Memory B cell (primary cell): ENCODE measurements at places on chromosomes 6 and 20.

DNA sequence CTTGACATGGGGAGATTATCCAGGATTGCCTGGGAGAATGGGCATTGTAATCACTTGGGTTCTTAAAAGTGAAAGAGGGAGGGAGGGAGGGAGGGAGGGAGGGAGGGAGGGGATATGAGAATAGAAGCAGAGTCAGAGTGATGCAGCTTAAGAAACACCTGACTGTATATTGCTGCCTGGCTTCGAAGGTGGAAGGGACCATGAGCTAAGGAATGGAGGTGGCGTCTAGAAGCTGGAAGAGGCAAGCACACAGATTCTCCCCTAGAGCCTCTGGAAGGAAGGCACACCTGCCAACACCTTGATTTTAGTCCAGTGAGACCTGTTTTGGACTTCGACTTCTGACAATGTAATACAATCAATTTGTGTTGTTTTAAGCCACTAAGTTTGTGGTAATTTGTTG is 78.4 kb downstream of the PRL start:
- no peak for DNase-seq

DNA sequence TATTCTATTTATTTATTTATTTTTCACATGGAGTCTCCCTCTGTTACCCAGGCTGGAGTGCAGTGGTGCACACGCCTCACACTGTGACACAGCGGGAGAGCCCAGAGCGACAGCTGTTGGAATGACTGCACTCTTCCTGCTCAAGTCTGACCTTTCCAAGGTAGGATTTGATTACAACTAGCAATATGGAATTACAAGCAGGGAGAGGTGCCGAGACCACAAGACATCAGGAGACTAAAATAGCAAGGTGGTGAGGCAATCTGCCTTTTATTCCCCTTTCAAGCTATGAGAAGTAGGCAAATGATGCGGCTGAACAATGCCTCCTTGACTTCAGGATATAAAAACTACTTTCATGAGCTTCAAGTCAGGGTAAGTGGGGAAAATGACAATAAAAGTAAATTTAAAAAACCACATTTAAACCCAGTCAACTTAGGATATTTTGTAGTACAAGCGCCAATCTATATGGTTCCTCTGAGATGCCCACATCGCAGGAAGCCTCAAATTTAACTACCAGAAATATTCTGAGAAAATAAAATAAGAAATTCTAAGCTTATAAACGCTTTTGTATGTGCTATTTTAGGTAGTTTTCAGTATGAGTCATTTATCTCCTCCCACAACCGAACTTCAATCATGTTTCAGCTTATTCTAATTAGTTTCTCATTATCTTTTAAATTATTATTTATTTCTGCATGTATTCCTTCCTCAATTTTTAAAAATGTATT is 146.9 kb upstream of the SGK1 start:
- no peak for DNase-seq

DNA sequence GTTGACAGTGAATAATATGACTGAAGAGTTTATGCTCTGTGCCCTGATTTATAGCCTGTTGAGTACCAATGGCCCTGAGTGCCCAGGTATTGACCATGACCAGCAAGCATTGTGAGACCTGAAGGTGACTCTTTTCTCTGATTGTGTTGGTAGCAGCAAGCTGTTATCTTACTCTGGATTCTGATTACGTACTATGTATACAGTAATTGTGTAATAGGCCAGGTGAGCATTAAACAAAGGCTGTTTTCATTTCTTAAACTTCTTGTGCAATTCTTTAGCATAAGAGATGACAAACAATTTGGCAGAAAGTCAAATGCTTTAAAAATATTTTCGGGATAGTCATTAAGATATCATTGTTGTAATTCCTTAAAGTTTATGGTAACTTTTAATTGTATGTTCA is 111.7 kb upstream of the PTPRK start:
- DNase-seq: no peak

DNA sequence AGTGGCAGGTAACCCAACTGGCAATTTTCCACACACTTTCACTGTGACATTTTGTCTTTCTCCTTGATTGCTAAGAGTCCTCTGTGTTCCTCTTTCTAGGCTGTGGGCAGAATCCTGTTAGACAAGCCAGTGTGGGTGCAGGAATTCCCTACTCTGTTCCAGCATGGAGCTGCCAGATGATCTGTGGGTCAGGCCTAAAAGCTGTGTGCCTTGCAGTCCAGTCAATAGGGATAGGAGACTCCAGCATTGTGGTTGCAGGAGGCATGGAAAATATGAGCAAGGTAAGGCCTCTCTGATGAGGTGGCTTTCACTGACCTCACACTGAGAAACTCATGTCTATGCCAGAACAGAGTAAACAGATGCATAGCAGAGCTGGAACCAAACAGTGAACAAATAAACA is 5.1 kb downstream of the ACAT2 start:
- DNase-seq: no peak

GRCh38 chr6:15382712-15383111 is 136.8 kb downstream of the JARID2 start:
- DNase-seq: no peak

- no peak for DNase-seq
These were observed 187.0 kb downstream of the PDE7B start for GRCh38 chr6:136038531-136038930.

- DNase-seq: no peak
These were observed 252.9 kb upstream of the RUNX2 start for GRCh38 chr6:45075246-45075645.

DNA sequence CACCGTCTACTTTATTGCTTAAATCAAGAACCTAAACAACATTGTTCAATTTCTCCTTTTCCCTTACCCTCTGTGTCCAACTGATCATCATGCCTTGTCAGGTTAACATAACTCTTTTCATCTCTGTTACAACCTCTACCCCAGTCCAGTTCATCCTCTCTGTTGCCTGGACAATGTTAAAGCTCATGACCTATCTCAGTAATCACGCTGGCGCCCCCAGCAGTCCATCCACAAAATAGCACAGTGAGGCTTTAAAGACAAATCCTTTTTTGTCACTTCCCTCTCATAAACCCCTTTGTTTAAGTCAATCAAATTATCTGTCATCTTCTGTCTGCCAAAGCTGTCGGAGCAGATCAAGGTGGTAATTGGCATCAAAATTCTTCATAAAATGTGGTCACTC is 140.1 kb downstream of the QKI start:
- peak; percentile 16 for DNase-seq

- no peak for DNase-seq
These were observed 37.0 kb downstream of the BCKDHB start for GRCh38 chr6:80143419-80143937.

DNA sequence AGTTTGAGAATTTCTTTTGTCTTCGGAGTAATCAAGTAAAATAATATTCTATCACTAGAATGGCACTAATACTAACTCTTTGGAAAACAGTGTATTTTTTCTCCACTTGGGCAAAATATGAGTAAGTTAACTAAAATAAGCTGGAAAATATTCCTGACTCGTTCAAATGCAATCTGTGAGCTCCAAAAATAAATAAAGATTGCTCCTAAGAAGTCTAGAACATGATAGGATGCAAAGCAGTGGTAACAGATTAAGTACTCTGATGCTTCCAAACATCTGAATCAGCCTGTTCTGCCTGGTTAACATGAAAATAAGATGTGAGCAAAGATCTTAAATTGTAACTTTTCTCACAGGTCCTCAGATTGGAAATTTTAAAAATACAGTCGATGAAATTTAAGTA is 285.1 kb upstream of the ID4 start:
- no peak for DNase-seq

DNA sequence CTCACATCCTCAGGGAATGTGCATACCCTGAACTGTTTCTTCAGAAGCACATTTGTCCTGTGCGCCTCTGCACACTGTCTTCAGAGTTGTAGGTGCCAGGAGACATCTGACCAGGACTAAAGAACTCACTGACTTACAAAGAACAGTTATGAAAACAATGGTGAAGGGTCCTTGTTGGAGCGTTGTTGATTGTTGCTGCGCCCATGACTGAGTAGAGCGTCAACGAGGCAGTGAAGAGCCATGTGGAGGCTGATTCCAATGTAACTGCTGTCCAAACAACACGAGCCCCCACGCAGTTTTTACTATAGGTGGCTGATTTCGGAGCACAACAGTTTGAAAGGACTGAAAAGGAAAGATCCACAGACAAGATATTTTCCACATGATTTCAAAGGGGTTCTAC is 380.3 kb downstream of the CDH26 start:
- no peak for DNase-seq

- no peak for DNase-seq
These were observed 94.8 kb downstream of the VIP start for GRCh38 chr6:152845421-152845820.

GRCh38 chr6:7100072-7100752 is 7.5 kb upstream of the RREB1 start:
- DNase-seq: no peak

DNA sequence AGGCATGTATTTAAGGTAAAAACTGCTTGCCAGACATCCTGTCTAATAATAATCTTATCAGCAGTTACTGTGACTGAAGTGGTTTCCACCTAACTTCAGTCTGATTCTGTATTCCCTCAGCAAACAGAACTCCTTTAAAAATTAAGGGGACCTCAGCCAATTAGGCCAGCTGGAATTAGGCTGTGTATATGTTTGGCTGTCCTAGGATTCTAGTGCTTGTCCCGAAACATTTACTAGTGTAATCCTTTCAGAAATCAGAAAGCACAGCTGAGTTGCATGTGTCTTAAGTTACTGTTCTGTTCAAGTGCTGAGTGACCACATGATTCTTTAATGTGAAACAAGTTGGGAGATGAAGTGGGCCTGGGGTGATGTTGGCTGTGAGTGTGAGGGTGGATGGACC is 120.9 kb upstream of the SUPT3H start:
- no peak for DNase-seq

DNA sequence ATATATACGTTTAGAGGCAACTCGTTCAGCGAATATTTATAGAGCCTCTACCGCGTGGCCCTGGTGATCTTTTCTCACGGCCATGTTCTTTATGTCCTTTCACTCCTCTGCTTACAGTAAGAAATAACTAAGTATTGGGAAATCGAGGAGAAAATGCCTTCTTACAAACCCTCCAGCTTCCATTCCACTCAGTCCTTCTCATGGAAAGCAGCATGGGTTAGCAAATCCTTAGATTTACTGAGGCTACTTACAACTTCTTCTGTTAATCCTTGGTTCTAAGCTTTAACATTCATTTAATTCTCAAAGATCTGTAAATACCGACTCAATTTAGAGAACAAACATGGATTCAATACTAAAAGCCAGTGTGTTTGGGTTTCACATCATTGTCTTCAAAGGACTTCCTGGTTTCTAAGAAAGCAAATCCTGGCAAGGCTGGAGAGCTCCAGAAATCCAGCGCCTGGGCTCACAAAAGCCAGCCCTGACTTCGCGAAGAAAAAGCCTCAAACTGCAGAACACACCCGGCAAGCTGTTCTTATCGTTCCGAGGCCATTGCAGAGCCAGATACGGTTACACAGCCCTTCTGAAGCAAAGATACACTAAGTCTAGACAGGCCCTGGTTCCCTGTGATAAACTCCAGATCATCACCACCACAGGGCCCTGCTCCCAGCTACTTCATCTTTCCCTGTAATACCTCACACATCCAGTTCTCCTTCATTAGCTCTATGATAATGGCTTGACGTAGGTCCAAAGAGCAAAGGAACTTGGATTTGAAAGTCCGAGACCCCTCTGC is 19.2 kb downstream of the AGPAT4 start:
- DNase-seq: no peak

DNA sequence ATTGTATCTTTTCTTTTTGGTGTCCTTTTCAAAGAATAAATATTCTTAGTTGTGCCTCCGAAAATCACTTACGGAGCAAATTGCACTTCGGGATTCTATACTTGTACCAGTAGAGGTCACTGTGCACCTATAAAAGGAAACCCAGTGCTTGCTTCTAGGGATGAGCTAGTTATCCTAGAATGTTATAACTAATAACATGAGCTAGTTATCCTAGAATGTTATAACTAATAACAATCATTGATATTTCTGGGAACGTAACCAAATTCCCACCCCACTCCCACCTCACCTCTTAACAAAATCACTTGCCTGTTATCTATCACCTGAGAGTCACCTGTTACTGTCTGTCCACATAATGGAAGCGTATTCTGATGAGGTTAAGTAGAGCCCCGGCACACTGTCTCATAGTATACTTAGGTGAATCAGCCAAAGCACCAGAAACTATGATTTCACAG is 126.9 kb upstream of the TIAM2 start:
- peak; percentile 2 for DNase-seq

DNA sequence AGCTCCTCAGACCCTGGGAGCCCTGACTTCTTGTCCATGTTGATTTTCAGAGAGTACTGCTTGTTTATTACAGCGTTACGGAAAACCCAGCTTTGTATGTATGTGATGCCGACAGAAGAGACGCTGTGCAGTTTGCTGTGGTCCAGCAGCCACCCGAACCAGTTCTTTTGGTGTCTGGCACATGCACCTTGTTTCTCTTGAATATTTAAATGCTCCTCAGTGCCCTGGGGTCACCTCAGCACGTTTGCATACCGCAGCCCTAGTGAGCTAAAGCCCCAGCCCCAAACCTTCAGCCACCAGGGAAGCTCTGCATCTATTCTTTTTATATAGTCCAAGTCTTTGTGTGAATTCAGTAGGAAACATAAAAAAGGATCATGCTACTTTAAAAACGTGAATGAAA is 39.9 kb downstream of the AFDN start:
- no peak for DNase-seq

- no peak for DNase-seq
These were observed 10.5 kb upstream of the ZNF334 start for GRCh38 chr20:46523696-46524328.
